Colonic mucosa (tissue), 4 donors: ENCODE measurements at places on chromosomes 2 and 18.

GRCh38 chr18:3647636-3648035 lies 197.7 kb downstream of the TGIF1 start:
- no peak for DNase-seq

DNA sequence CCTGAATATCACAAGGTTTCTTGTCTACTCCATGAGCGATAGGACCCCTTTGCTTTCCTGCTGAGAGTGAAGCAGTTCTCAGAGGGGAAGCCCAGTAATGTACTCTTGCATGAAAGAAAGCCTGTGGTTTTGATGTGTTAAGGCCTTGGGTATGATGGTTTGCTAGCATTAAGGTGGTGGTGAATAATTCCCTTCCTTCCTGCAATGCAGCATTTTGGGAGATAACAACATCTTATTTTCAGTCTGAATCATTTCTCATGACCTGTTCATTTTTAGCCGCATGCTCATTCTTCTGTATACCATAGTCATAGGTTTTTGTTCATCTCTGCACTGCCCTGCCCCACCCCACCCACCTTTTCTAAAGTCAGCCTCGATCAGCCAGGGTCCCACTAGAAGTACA lies 66.2 kb downstream of the HNMT start:
- no peak for DNase-seq

- no peak for DNase-seq
Observed at GRCh38 chr2:6064757-6065156, 372.6 kb downstream of the SOX11 start.

DNA sequence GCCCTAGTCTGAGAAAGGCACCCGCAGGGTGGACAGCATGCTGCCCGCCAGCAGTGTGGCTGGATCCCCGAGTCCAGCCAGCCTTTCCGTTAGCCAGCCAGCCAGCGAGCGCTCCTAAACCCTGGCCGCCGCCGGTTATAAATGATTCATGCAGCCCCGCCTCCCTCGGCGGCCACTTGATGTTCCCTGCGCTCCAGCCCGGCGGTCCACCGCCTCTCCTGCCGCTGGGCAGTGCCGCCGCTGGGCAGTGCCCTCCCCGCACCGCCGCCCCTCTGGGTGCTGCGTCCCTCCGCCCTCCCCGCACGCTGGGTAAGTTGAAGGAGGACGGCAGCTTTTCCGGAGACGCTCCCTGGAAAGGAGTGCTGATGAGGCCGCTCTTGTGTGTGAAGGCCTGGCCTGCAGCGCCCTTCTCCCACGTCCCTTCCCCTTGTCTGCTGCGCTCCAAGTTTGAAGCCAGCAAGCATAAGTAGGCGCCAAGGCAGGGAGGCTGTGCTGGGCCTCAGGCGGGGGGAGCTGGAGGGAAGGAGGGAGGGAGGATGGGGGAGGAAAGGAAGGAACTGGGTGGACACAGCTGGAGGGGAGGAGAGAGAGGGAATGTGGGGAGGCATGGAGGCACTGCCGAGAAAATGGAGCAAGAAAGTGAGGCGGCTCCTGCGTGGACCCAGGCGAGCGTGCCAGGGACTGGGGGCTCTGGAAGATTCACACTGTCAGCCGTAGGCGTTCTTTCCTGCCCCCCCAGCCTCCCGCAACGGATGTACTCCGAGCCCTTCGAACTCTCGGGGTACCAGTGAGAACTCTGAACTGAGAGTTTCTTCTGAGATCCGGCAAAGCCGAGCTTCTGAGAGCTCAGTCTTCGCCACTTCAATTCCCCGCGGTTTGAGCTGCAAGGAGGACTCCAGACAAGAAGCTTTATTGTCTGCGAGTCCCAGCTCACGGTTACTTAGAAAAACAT lies 131.9 kb downstream of the GLI2 start:
- peak; percentile 49 for DNase-seq

DNA sequence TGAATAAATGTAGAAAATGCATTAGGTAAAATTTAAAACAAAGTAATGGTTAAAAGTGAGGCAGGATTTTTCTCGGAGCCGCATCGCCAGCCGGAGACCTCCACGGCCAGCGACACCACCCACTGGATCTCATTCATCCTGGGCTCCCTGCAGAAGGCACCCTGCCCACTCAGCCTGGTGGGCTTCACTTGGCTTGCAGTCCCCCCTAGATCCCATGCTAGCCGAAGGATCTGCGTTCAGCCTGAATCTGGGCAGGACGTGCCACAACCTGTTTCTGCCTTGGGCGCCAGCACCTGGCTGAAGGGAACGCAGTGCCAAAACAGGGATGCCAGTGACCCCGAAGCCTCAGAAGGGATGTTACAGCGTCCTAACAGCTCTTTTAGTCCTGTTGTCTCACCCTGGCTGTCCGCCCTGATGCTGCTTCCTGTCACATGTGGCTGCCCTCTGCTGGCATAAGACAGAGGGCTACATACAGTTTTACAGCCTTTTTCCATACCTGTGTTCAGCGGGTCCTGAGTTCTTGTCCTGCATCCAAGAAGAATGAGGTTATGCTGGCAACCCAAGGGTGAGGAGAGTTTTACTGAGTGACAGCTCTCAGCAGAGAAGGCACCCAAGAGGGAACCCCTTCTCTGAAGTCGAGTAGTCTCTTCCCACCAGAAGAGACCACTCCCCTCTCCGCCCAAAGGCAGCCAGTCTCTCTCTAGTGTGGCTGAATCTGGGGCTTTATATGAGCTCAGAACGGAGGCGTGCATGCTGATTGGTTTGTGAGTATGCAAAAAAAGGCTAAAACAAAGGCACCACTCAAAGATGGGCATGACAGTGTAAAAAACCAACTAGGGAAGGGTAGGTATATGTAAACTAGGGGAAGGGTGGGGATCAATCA lies 173.1 kb upstream of the GYPC start:
- no peak for DNase-seq

GRCh38 chr2:136384531-136385303 lies 266.8 kb upstream of the CXCR4 start:
- peak; percentile 27 for DNase-seq

DNA sequence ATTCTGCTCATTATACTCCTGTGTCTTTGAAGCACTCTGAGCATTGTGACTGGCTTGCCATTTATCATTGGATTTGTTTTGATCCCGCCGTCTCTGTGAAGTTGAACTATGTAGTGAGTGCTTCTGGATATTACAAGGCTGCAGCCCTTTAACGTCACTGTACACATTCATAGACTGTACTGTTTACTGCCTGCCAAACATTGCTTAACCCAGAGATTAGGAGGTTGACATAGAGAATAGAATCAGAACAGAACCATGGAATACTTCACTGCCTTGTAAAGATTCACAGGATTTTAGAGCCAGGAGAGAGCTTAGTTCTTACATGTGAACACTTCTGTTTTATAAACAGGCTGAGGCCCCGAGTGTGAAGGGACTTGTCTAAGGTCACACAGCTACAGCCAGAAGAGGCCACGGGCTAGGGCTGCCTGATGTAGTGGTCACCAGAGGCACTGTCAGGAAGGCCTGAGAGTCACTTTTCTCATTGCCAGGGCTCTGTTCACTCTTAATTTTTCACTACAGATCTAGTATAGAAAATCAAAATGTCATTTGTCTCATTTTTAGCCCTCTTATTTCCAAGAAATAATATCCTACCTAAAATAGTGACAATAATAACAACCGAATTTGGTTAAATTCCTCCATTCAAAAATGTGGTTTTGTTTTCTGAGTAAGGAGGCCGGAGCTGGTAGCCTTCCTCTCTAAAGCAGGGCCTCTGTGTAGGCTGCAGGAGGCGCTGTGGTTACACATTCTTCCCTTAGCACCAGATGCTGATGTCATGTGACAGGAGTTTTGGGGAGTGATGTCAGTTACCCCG lies 87.9 kb downstream of the UGGT1 start:
- peak; percentile 58 for DNase-seq

DNA sequence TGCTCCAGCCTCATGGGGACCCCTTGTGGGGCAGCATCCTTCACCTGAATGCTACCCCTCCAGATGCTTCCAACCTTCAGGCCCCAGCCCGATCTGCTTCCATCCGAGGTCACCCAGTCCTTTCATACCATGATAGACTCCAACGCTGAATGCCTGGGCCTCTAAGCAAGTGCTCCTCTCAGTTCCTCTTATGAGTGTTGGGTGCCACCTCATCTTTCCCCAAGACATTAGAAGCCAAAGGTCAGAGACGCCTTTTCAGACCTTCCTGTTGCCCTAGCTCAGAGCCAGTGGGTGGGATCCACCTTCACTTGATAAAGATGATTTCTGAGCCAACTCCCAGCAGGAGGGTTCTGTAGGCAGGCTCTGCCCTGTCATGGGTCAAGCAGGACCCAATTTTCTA lies 174.5 kb upstream of the MGAT5 start:
- DNase-seq = no peak
